ENCODE measurements at places on chromosomes 3 and 15.

- DNase-seq = no peak
Observed at GRCh38 chr3:24526640-24527212, 32.1 kb upstream of the THRB start.

DNA sequence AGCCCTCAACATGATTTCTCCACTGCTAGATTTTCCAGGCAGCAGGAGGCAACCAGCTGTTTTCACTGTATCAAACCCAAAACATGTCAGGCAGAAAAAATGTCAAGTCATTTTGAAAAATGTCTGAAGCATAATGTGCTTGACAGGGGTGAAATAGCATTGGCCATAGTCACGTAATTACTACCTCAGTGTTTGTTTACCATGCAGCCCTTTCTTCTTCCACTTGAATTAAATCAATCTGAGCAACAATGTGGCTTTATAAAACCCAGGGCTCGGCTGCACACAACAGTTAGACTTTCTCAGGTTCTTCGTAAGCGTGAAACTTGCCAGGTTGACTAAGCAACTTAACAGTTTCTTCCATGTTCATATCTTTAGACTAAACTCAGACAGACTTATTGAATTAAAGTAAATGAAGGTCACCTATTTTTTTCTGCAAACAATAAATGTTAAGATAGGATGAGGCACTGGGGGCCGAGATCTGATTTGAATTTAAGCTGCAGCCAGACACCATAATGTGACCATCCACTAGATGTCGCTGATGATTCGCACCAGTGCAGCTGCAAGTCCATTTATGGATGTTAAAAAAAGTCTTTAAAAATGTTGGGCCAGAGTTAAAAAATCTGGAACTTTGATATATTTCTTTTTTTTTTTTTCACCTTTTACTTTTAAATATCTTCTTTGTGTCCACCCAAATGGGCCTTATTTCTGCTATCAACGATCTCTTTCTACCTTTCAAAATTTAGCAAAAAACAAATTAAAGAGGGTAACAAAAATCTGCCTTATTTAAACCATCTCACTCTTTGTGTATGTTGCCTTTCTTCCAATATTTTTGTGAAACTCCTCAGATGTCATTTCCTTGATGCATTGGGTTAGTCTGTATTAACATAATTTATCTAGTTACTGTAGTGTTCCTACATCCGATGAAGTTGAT, 305.9 kb downstream of the CACNA2D3 start:
- DNase-seq = peak; percentile 23

GRCh38 chr15:75570126-75570845, 8.8 kb downstream of the PTPN9 start:
- no peak for DNase-seq

DNA sequence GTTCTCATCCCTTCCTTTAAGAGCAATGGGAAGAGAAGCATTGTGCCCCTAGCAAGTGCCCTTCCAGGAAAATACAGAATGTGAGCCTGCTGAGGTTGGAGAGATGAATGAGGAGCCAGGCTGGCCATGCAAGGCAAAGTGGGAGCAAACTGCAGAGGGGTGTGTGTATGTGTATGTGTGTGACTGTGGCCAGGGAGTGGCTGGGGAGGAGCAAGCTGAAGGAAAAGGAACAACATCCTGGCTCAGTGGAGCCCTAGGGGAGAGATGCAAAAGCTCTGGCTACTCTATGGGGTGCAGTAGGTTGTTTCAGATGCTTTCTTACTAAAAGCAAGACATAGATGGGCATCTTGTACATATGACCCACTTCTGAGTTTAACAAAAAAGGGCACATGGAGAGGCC, 20.6 kb downstream of the FOXP1 start:
- no peak for DNase-seq

- DNase-seq = no peak
Observed at GRCh38 chr15:63519548-63520178, 15.3 kb downstream of the USP3 start.

DNA sequence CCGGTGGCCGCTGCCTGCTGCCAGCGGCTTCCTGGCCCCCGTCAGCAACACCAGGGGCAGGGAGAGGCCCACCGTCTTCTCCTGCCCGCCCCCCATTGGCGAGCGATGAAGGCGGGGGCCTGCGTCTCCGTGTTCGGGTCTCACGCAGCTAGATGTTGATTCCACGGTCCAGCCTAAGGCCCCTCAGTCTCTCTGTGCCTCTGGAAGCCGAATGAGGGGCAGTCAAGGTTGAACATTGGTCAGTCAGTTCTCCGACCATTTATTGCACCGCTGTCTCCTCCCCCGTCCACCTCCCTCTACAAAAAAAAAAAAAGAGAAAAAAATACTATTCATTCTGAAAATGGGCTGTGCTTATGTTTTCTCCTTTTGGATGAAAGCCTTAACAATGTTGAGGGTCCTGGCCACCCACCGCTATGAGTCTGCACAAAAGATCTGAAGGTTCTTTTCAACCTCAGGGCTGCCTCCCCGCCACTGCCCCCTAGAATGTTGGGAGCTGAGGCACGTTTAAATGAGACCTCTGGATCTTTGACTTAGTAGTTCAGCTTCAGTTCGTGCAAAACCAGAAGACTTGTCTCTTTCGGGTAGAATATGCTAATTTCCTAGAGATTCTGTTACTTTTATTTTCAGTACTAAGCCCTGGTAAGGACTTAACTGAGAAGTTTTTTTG, 736 bp downstream of the IREB2 start:
- no peak for DNase-seq

GRCh38 chr15:64780600-64781156, 5.3 kb upstream of the RBPMS2 start:
- DNase-seq = no peak

GRCh38 chr15:98525661-98526001, 122.7 kb upstream of the IGF1R start:
- no peak for DNase-seq

DNA sequence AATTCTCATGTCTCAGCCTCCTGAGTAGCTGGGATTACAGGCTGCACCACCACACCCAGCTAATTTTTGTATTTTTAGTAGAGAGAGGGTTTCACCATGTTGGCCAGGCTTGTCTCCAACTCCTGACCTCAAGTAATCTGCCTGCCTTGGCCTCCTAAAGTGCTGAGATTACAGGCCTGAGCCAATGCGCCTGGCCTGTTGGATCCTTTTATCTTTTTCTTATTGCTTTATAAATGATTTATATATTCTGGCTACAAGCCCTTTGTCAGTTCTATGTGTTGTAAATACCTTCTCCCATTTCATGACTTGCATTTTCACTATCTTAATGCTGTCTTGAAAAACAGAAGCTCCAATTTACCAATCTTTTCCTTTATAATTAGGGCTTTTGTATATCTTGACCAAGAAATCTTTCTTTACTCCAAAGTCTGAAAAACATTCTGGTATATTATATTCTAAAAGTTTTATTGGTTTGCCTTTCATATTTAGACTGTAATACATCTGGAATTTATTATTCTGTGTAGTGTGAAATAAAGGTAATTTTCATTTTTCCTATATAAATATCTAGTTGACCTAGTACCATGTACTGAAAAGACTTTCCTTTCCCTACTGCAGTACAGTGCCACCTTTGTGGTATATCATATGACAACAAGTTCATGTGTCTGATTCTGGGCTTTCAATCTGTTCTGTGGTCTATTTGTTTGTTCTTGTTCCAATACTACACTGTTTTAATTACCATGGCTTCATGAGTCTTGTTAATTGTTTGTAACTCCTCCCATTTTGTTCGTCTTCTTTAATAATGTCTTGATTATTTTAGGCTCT, 52.9 kb upstream of the RNU6-1 start:
- DNase-seq = no peak

DNA sequence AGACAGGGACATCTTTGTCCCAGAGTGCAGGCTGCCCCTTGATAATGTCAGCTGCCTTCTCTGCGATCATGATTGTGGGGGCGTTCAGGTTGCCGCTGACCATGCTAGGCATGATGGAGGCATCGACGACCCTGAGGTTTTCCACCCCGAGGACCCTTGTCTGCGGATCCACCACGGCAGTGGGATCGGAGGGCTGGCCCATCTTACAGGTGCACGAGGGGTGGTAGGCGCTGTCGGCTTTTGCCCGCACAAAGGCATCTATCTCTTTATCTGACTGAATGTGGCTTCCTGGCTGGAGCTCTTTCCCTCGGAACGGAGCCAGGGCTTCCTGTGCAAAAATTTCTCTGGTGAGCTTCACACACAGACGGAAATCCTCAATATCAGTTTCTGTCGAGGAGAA, 28.4 kb downstream of the CHDH start:
- DNase-seq = no peak

DNA sequence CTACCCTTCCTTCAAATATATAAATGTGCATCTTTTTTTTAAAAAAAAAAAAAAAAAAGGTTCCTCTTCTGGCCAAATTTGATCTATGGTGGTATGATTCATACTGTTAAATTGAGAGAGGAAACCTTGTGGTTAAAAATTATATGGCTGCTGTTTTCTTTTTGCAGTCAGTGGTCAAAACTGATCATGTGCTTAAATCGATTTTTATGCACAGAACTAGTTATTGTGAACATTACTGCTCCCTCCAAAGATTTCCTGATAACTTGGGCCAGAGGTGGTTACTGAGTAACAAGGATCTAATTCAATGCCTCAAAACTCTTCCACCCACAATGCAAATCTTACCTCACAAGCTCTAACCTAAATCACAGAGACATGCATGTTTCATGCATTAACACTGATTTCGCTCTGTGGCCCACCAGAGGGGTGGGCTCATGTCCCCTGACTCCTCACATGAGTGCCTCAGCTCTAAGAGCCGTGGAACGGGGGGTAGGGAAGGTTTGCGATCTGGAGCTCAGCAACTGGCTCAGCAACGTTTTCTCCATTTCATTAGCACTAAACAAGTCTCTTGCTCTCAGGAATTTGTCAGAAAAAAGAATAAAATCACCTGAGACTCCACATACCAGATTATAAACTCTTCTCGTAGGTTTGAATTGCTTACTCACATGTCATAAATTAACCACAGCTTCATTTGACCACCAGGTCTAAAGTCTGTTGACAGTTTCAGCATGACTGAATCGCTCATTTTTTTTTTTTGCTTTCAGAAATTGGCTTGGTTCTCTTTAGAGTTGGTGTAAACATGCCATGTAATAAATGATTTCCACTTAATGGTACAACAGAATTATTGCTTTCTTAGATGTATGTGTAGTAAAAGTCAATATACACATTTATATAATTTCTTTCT, 280.4 kb downstream of the CD47 start:
- DNase-seq = no peak

- no peak for DNase-seq
Observed at GRCh38 chr3:34077417-34078195, 279.2 kb downstream of the PDCD6IP start.

- no peak for DNase-seq
Observed at GRCh38 chr3:48042071-48042760, 26.0 kb upstream of the MAP4 start.

- no peak for DNase-seq
Observed at GRCh38 chr3:82558081-82558480, 796.6 kb upstream of the GBE1 start.

GRCh38 chr3:16692486-16693344, 87.5 kb upstream of the DAZL start:
- DNase-seq = no peak

DNA sequence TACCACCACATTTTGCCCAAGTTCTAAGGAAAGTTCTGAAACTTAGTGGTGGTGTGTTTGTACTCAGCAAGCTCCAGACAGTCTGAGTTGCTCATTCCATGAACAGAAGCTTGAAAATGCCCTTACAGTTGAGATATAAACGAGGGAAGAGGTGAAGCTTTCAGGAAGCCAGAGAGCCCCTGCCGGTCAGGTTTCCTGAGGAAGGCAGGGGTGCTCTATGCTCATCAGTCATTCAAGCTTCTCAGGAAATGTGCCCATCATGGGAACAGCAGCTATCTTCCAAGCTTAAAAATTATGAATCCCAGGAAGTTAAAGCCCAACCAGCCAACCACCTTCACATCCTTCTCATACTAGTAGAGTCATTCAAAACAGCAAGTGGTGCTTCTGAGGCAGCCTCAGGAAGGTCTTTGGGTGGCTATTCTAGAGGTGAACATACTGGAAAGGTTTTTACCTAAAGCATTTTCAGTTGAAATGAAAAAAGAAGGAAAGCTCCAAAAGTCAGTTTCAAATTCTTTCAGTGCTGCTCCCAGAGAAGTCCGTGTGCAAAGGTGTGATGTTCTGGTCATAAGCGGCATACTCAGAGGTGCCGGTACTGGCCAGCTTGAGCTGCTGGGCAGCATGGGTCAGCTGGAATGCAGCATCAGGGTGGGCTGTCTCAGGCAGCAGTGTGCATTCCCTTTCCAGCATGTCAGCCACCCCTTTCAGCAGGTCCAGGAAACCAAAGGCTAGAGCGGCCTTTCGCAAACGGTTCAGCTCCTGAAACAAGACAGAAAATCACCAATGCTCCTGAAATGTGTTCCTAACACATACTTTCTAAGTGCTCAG, 31.8 kb downstream of the INTS14 start:
- DNase-seq = no peak

DNA sequence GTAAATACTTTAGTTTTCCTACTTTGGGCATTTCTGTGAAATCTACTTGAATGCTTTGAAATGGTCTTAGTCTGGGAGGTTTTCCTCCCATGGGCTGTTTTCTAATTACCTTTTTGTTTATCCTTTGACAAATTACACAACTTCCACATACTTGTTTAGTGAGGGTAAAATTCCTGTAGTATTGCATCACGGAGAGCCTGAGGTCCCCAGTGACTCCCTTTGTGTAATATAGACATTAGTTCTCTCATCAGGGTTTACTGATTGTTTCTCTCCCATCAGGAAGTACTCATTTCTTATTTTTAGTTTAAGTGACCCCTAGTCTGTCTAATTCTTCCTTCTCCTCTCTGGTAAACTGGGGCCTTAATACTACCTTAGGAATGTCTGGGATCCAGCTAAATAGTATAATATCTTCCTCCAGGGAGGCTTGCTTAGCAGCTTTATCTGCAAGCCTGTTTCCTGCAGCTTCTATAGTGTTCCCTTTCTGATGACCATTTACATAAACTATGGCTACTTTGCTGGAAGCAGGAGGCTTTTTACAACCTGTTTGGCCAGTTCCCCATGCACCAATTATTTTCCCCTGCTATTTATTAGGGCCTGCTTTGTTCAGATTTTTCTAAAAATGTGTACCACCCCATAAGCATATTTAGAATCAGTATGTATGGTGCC, 87.2 kb upstream of the XCR1 start:
- no peak for DNase-seq

DNA sequence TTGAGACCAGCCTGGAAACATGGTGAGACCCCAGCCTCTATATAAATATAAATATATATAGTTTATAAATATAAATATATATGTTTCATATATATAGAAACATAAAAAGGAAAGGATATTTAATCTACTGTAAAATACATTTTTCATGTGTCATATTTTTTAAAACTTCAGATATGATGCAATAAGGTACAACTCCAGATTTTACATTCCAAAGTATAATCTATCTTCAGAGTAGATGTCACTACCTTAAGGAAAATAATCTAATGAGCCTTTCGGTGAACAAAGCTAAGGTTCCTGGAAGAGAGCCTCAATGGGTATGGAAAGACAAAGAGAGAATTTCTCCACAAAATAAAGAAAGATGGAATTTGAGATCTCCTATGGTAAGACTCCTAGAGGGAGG, 16.9 kb downstream of the EFHB start:
- no peak for DNase-seq

GRCh38 chr15:51424780-51425179, 83.3 kb downstream of the GLDN start:
- DNase-seq = no peak
